ENCODE measurements at places on chromosomes 7 and 10.

DNA sequence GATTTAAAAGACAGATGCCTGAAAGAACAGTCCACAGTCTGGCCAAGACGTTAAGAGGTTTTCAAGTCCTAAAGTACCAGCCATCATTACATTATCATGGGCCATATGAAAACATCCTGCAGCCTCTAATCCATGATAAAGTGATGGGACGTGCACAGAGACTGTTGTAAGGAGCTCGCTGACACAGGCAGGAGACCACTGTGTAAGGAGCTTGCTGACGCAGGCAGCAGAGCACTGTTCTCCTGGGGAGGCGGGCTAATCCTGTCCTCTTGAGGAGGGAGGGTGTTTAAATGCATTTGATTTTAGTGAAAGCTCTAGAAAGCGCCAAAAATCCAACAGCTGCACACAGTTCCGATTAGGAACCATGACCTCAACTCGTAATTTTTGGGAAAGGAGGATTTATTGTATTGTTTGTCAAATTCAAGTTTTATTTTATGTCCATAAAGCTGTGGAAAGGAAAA, 16.9 kb downstream of the SVIL start:
- DNase-seq: no peak

DNA sequence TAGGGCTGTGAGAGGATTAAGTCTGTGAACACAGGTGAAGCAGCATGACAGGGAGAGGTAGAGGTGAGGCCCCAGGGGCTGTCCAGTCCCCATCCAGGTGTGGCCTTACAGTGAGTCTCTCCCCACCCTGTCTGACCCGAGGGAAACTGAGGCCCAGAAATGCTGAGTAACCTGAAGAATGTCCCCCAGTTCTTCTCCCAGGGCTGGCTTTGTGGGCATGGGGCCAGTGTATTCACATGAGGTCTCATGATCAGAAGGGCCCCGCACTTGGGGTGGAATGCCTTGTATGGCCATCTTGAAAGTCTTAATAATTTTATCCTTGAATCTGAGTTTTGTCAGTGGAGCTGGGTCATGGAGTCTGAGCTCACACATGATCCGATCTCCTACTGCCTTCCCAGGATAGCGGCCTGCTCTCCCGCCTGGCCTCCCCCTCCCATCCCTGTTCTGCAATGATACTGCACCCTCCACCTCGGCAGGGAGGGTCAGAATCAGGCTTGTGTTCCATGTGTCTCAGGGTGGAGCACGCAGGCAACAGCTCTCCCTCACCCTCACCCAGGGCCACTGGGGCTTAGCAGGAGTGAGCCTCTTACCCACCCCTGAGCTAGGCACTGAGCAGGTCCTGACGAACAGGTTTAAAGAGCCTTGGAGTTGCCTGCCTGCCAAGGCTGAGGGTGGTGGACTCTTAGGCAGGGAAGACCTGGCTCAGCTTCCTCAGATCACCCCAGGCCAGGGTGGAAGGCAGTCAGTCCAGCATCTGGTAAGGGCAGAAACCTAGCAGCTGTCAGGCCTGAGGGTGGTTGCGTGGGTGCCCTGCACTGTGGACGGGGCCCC, 41.4 kb upstream of the NPFFR1 start:
- DNase-seq: no peak

DNA sequence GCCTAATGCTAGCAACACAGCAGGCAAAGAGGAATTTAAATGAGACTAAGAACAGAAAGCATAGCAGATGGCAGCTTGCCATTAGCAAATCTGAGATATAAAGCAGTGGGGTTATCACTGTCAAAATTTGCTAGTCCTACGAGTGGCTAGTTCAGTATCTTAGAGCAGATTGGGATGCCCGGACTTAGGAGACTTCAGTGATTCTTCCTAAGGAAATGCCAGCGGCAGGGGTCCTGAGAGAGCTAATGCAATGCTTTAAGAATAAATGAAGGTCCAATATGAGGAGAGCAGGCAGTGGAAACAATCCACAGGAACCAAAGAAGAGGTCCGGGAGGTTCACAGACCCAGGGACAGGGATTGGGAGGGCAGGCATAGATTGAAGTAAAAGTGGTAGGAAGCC, 169.3 kb upstream of the NPSR1 start:
- no peak for DNase-seq

GRCh38 chr10:122541541-122542002, 19.0 kb upstream of the DMBT1 start:
- DNase-seq: no peak

GRCh38 chr10:112981553-112981952, 31.5 kb downstream of the TCF7L2 start:
- no peak for DNase-seq

GRCh38 chr10:132728321-132728720, 57.6 kb downstream of the NKX6-2 start:
- DNase-seq: no peak

DNA sequence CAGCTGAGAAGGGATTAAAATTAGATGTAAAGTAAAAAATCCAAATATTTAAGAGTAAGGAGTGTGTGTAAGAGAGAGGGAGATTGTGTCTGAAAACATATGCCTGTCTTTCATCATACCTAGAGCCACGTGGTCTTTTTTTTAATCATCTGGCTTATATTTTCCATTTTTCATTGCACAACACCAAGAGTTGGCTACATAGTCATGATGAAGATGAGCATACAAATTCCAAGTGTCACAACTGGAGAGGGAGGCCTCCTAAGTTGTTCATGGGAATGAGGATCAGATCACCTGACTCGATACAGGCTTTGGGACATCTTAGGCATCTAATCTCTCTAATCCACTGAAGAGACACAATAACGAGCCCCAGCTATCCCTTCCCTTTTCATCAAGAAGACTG, 47.2 kb upstream of the CCDC3 start:
- DNase-seq: no peak

DNA sequence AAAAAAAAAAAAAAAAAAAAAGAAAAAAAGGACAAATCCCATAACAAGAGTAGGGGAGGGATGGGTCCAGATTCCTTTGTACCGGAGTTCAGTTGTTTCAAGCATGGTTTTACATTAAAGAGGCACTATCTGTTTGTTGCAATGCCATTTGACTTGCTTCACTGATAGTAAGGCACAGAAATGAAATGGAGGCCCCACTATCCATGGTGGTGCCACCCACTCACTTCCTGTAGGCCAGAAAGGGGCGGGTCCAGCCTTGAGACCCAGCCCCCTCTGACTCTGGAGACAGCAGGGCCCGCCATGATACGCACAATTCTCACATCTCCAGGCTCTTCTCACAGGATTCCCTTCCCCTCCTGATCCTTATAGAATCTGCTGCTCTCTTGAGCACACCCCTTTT, 100.0 kb downstream of the CLEC2L start:
- no peak for DNase-seq

GRCh38 chr10:61845950-61846268, 55.6 kb upstream of the ARID5B start:
- no peak for DNase-seq

DNA sequence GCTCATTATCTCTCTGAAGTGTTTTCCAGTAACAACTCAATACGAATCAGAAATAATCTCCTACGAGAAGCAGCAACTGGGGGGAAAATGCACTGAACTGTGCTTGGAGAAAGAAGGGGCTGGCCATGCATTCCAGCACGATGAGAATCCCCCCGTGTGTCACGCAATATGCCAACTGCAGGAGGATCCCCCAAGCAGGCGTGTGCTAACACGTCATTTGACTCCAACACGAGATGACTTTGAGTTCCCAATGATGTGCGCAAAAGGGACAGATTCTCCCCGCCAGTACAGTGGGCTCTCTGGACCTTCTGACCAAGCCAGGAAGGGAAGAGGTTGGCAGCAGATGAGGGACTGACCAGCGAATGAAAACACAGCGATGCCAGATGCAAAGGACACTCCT, 105.5 kb downstream of the KCNMA1 start:
- DNase-seq: no peak

DNA sequence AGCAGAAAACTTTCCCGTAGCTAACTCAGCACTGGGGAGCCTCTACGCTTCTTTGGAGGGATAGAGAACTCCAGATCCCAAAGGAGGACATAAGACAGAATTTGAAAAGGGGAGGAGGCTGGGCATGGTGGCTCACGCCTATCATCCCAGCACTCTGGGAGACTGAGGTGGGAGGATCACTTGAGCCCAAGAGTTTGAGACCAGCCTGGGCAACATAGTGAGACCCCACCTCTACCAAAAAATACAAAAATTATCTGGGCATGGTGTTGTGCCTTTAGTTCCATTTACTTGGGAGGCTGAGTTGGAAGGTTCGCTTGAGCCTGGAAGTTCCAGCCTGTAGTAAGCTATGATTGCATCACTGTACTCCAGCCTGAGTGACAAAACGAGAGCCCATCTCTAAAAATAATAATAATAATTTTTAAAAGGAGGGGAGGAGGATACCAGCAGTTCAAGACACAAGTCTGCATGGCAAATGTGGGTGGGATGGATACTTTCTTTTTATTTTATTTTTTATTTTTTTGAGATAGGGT, 165.9 kb upstream of the SH2B2 start:
- DNase-seq: no peak

GRCh38 chr7:137965942-137966640, 35.8 kb downstream of the CREB3L2 start:
- DNase-seq: no peak

GRCh38 chr10:110426294-110427181, 71.2 kb upstream of the DUSP5 start:
- no peak for DNase-seq

- DNase-seq: no peak
Measured at GRCh38 chr10:104130041-104130440, 8.1 kb downstream of the SFR1 start.

DNA sequence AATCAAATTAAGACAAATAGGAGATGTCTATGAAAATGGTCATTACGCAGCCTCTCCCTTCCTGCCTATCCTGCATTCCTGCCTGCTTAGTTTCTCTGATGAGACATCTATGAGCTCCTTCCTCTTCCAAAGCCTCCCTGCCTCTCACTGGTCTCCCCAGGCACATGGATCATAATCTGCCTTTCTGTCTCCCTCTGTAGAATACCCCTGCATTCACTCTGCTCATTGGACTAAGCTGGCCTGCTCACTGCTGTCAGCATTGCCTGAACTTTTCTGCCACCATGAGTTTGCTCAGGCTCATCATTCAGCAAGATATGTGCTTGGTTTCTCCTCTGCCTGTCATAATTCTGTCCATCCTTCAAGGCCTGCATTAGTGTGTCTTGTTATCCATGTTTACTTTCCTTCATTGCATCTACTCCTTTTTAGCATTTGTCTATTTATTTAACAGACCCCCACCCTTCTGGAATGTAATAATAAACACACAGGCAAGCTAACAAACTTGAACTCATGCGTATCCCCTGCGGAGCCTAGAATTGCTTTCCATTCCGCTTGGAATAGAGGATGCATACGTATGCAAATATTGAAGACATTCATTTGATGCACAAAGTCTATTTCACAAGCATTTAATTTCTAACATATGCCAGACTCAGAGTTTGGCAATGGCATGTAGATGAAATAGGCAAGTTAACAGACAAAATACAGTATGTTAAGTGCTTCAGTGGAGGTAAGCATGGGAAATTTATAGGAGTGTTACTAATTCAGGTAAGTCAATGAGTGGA, 88.3 kb downstream of the PTPRZ1 start:
- DNase-seq: no peak

DNA sequence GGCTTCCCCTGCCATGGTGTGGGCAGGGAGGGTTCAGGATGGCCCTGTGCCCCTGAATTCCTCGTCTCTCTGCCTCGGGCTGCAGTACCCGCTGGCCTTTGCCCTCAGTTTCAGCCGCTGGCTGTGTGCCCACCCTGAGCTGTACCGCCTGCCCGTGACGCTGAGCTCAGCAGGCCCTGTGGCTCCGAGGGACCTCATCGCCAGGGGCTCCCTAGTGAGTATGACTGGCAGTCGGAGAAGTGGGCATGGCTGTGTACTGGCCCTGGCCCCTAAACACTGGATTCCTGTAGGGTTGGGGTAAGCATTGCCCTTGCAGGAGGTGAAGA, 59.6 kb downstream of the PALD1 start:
- DNase-seq: no peak

DNA sequence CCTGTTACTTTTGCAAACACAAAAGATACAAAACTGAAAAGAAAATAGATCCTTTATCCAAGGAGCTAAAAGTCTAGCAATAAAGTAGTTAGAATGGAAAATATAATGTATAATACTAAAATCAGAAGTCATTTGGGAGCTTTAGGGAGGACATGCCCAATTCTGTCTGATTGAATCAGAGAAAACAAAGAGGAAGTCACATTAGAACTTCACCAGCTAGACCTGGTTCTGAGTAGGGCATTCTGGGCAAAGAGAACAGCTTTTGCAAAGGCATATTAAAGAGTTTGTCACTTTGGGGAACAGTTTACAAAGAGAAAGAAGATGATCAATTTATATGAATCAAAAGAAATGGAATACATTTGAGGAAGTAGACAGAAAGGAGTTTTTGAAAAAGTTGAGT, 107.0 kb upstream of the PRSS1 start:
- no peak for DNase-seq

- no peak for DNase-seq
Measured at GRCh38 chr10:123619067-123619855, 46.9 kb upstream of the GPR26 start.

DNA sequence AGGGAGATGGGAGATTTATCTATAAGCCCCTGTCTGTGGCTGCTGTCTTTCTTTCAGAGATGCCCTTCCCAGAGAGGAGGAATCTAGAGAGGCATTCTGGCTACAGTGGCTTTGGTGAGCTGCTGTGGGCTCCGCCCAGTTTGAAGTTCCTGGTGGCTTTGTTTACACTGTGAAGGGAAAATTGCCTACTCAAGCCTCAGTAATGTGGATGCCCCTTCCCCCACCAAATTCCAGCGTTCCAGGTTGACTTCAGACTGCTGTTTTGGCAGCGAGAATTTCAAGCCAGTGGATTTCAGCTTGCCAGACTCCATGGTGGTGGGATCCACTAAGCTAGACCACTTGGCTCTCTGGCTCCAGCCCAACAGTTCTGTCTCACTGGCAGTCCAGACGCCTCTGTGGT, 951.6 kb downstream of the CCSER2 start:
- no peak for DNase-seq

DNA sequence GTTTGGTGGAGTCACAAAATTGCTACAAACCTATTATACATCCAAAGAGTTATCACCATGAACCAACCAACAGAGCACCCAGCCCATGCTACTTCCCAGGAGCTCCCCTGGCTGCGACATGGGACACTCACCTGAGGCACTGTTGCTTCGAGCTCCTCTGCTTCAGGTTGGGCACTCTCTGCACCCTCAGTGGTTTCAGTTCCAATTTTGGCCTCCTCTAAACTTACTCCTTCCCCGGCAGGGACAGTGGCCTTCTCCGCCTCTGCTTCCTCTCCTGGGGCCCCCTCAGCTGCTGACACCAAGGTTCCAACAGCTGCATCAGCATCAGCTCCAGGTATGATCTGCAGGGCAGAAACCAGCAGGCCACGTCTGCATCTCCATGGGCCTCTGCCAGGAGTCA, 120.4 kb upstream of the TARP start:
- DNase-seq: no peak

GRCh38 chr7:128435327-128435686, 20.4 kb upstream of the HILPDA start:
- no peak for DNase-seq

DNA sequence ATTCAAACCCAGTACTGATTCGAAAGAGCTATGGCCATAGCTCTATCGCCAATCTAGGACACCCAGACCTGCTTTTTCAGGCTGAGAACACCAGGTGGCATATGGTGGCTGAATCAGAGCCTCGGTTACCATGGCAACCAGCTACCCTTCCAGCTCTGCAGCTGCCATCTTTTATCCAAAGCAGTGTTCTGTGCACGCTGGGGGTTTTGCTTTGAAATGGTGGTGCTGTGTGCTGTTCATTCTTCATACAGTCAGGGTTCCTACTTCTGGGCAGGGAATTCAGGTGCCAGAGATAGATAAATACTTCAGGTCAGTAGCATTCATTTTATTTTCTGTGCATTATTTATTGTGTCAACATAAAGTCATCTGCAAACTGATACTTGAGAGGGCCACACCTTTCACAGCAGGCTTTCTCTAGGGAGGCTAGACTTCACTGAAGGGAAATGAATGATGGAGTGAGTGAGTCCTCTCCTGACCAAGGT, 85.4 kb downstream of the AKR1D1 start:
- peak; percentile 45 for DNase-seq

All from activated T-cell treated with anti-CD3 and anti-CD28 coated beads for 1 hour (primary cell).